ENCODE measurements at places on chromosomes 6 and 20. TPM values are rescaled to one million over a fixed set of nuclear protein-coding genes. Genes with fewer than 3 reads are reported as not detected.

Gene TRIM10
- total RNA-seq: not detected

Gene DPPA5
- not detected for total RNA-seq

Gene RGL2
- 41.5 TPM for total RNA-seq

Gene PTPRA
- 45.7 TPM for total RNA-seq

Gene POM121L2
- total RNA-seq: not detected

Gene CD93
- total RNA-seq: 45.4 TPM

Gene SPTLC3
- 5.9 TPM for total RNA-seq

Gene NQO2
- total RNA-seq: 11.8 TPM

GRCh38 chr6:63635215-63635587 lies 401 bp upstream of the PHF3 start:
- DNase-seq: no peak
- no peaks in the 10 kb centered on the region for H3K36me3 ChIP-seq
- H3K27me3 ChIP-seq: no peaks in the 10 kb centered on the region
- peak overlapping the region; percentile 96 for H3K27ac ChIP-seq
- H3K4me3 ChIP-seq: peak overlapping the region; percentile 75

DNA sequence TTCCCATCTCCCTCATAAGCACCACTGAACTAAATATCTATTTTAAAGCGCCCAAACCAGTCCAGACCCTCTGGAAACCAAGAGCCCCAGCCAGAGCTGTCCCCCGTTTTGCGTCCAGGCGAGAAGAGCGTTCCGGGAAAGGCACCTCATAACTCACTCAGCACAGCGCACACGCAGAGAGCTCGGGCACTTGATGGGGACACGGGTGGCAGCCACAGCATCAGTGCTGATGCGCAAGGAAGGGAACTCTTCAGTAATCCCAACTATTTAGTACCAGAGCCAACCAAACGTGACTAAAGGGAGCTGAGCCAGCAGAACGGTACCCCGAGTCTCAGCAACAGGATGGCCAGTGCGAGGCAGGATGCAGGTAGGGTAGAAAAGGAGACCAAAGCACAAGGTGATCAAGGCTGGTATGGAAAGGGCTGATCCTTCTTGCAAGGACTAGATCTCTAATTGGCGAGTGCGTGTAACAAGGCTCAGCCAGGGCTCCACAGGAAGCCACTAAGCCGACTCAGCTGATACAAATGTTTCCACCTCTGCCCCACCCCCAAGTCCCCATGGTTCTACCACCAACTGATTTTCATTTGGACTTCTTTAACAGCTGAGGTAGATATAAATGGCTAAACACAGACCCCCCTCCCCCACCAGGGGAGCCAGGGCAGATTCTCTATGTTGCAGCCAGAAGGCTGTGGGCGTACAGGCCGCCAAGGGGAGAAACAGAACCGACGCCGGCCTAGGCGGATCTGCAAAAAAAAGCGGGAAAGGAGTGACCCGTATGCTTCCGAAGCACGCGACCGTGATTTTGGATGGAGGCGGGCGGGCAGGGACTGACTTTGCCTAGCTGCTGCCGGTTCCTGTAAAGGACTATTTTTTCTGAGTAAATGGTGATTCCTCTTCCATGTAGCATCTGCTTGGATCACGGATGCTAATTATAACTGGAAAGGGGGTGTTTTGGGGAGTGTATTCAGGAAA lies 183.5 kb upstream of the COL21A1 start:
- H3K4me1 ChIP-seq: peaks cover 3% of the 10 kb centered on the region
- no peak for DNase-seq
- H3K27ac ChIP-seq: no peak overlapping the region
- H3K4me3 ChIP-seq: no peak overlapping the region

GRCh38 chr20:12354725-12355124 lies 437.0 kb downstream of the BTBD3 start:
- no peaks in the 10 kb centered on the region for H3K36me3 ChIP-seq
- DNase-seq: no peak
- H3K4me1 ChIP-seq: no peaks in the 10 kb centered on the region
- H3K4me3 ChIP-seq: no peak overlapping the region
- no peaks in the 10 kb centered on the region for H3K27me3 ChIP-seq
- no peak overlapping the region for H3K27ac ChIP-seq

- DNase-seq: no peak
- H3K4me1 ChIP-seq: no peaks in the 10 kb centered on the region
- H3K4me3 ChIP-seq: no peak overlapping the region
- H3K27me3 ChIP-seq: no peaks in the 10 kb centered on the region
Observed at GRCh38 chr6:15096894-15097837, 148.7 kb upstream of the JARID2 start.

DNA sequence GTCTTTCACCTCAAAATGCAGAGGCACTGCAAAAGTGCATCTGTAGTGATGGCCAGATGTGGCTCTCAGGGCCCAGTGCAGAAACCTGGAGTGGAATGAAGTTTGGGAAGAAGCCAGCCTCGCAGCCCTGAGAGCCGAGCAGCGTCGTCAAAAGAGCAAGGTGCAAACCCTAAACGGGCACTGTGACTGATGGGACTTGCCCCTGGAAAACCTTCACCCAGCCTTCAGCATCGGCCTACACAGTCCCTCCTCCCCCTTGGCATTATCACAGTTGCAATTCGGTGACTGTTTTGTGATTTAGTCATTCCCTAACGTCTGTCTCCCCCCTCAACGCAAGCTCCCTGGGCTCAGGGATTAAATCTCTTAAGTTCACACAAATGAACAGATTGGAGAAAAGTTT lies 38.6 kb downstream of the TAF4 start:
- peaks cover 31% of the 10 kb centered on the region for H3K4me1 ChIP-seq
- H3K27me3 ChIP-seq: no peaks in the 10 kb centered on the region
- no peaks in the 10 kb centered on the region for H3K36me3 ChIP-seq
- no peak for DNase-seq
- no peak overlapping the region for H3K4me3 ChIP-seq

- H3K27ac ChIP-seq: no peak overlapping the region
- H3K4me1 ChIP-seq: peaks cover 12% of the 10 kb centered on the region
- H3K36me3 ChIP-seq: no peaks in the 10 kb centered on the region
- no peak for DNase-seq
Observed at GRCh38 chr6:122428781-122429180, 29.3 kb downstream of the HSF2 start.

DNA sequence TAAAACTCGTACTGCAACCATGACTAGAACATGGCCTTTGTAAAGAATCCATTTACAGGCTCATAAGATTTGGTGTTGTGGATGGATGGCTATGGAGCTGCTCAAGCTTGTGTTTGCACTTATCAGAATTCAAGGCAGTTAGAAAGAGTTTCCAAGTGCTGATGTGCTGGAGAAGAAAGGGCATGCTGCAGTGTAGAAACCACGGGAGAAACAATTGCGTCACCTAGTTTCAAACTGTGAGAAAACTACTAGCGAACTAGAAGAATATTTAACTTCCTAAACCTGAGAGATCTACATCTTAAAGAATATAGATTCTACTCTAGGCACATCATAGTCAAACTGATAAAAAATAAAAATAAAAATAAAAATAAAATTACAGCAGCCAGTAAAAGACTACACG lies 116.2 kb downstream of the SGK1 start:
- no peak overlapping the region for H3K27ac ChIP-seq
- no peaks in the 10 kb centered on the region for H3K4me1 ChIP-seq
- H3K27me3 ChIP-seq: no peaks in the 10 kb centered on the region
- no peak overlapping the region for H3K4me3 ChIP-seq
- H3K36me3 ChIP-seq: no peaks in the 10 kb centered on the region
- no peak for DNase-seq

- H3K27ac ChIP-seq: no peak overlapping the region
- no peaks in the 10 kb centered on the region for H3K27me3 ChIP-seq
- DNase-seq: no peak
- no peak overlapping the region for H3K4me3 ChIP-seq
- H3K36me3 ChIP-seq: no peaks in the 10 kb centered on the region
Observed at GRCh38 chr6:24245275-24245674, 112.6 kb downstream of the DCDC2 start.

GRCh38 chr20:47117371-47117770 lies 222.7 kb downstream of the EYA2 start:
- DNase-seq: no peak
- H3K27me3 ChIP-seq: no peaks in the 10 kb centered on the region
- H3K27ac ChIP-seq: peak overlapping the region; percentile 47
- H3K4me1 ChIP-seq: no peaks in the 10 kb centered on the region

GRCh38 chr20:64246616-64247306 lies 8.8 kb upstream of the PCMTD2 start:
- H3K4me1 ChIP-seq: no peaks in the 10 kb centered on the region
- no peak overlapping the region for H3K27ac ChIP-seq
- no peak for DNase-seq
- no peaks in the 10 kb centered on the region for H3K27me3 ChIP-seq
- no peak overlapping the region for H3K4me3 ChIP-seq

DNA sequence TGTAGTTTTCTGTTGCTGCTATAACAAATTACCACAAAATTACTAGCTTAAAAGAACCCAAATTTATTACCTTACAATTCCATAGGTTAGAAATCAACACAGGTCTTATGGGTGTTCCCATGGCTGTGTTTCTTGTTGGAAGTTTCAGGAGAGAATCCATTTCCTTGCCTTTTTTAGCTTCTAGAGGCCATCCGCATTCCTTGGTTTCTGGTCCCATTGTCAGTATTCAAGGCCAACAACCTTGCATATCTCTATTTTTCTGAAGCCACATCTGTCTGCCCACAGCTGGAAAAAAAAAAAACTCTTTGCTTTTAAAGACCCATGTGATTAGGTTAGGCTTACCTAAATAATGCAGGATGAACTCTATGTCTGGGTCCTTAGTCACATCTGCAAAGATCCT lies 129.7 kb upstream of the SAMD5 start:
- no peaks in the 10 kb centered on the region for H3K27me3 ChIP-seq
- DNase-seq: no peak
- H3K36me3 ChIP-seq: no peaks in the 10 kb centered on the region
- no peak overlapping the region for H3K27ac ChIP-seq

- H3K27me3 ChIP-seq: no peaks in the 10 kb centered on the region
- peaks cover 30% of the 10 kb centered on the region for H3K4me1 ChIP-seq
- no peak for DNase-seq
- H3K4me3 ChIP-seq: no peak overlapping the region
- no peaks in the 10 kb centered on the region for H3K36me3 ChIP-seq
Observed at GRCh38 chr6:148263961-148264360, 78.7 kb upstream of the SASH1 start.

DNA sequence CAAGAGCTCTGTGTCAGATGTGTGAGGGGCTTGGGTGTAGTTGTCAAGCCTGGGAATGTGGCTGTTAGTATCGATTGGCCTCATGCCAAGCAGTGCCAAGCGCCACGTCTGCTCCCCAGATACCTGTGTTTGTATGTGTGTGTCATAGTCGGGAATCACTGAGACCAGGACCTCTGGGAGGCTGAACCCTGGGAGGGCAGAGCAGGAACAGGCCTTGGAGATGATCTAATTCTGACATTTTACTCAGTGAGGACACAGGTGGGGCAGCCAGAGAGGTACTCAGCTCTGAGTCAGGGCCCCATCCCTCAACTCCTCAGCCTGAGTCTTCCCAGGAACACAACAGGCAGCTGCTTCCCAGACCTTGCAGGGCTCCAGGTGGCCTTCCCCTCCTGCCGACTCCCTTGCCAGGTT lies 51.2 kb upstream of the FANCE start:
- no peak overlapping the region for H3K27ac ChIP-seq
- no peaks in the 10 kb centered on the region for H3K36me3 ChIP-seq
- no peak overlapping the region for H3K4me3 ChIP-seq
- H3K27me3 ChIP-seq: no peaks in the 10 kb centered on the region
- H3K4me1 ChIP-seq: peaks cover 5% of the 10 kb centered on the region

GRCh38 chr6:20915156-20915555 lies 380.9 kb downstream of the CDKAL1 start:
- H3K27me3 ChIP-seq: no peaks in the 10 kb centered on the region
- H3K27ac ChIP-seq: no peak overlapping the region
- no peak overlapping the region for H3K4me3 ChIP-seq
- H3K4me1 ChIP-seq: no peaks in the 10 kb centered on the region
- H3K36me3 ChIP-seq: no peaks in the 10 kb centered on the region

- no peaks in the 10 kb centered on the region for H3K4me1 ChIP-seq
- DNase-seq: no peak
- H3K27ac ChIP-seq: no peak overlapping the region
Observed at GRCh38 chr6:165184192-165184979, 125.0 kb downstream of the C6orf118 start.

GRCh38 chr6:5063617-5064016 lies 21.5 kb upstream of the PPP1R3G start:
- no peaks in the 10 kb centered on the region for H3K27me3 ChIP-seq
- no peaks in the 10 kb centered on the region for H3K4me1 ChIP-seq
- H3K36me3 ChIP-seq: no peaks in the 10 kb centered on the region
- no peak overlapping the region for H3K4me3 ChIP-seq

GRCh38 chr6:4128072-4128471 lies 7.3 kb downstream of the ECI2 start:
- no peak for DNase-seq
- no peak overlapping the region for H3K27ac ChIP-seq
- no peaks in the 10 kb centered on the region for H3K27me3 ChIP-seq
- no peak overlapping the region for H3K4me3 ChIP-seq
- H3K4me1 ChIP-seq: peaks cover 7% of the 10 kb centered on the region

DNA sequence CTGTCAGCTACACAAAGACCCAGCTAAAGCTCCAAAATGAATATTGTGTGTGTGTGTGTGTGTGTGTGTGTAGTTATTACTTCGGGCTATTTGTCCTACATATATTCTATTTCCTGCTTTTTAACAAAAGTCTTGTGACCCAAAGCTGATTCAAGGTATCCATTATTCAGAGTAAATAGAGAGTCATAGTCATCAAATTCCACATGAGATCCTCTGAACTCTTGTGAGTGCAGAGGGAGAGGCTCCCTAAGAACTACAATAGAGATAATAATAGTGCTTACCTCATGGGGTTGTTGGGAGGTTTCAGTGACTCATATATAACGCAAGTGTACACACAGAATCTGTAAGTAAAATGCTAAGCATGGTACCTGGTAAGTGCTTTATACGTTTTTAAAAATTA lies 95.6 kb upstream of the SHLD1 start:
- no peaks in the 10 kb centered on the region for H3K27me3 ChIP-seq
- peaks cover 28% of the 10 kb centered on the region for H3K4me1 ChIP-seq
- no peak overlapping the region for H3K4me3 ChIP-seq
- H3K27ac ChIP-seq: no peak overlapping the region

- peaks cover 32% of the 10 kb centered on the region for H3K4me1 ChIP-seq
- DNase-seq: no peak
- H3K27me3 ChIP-seq: no peaks in the 10 kb centered on the region
- no peak overlapping the region for H3K4me3 ChIP-seq
Observed at GRCh38 chr6:52534966-52535390, 41.9 kb downstream of the TRAM2 start.

GRCh38 chr6:163189609-163190008 lies 224.9 kb upstream of the QKI start:
- H3K4me3 ChIP-seq: no peak overlapping the region
- no peaks in the 10 kb centered on the region for H3K36me3 ChIP-seq
- DNase-seq: no peak
- no peaks in the 10 kb centered on the region for H3K27me3 ChIP-seq
- H3K27ac ChIP-seq: no peak overlapping the region

GRCh38 chr20:53964067-53964466 lies 106.3 kb downstream of the BCAS1 start:
- no peaks in the 10 kb centered on the region for H3K36me3 ChIP-seq
- DNase-seq: no peak
- no peak overlapping the region for H3K4me3 ChIP-seq
